ENCODE measurements at places on chromosomes 3 and 15.
A peak's percentile ranks its signal among the peaks of the same experiment; 100 is the strongest.

GRCh38 chr15:56943403-56943802 is 25.0 kb downstream of the TCF12 start:
- DNase-seq, result no peak

DNA sequence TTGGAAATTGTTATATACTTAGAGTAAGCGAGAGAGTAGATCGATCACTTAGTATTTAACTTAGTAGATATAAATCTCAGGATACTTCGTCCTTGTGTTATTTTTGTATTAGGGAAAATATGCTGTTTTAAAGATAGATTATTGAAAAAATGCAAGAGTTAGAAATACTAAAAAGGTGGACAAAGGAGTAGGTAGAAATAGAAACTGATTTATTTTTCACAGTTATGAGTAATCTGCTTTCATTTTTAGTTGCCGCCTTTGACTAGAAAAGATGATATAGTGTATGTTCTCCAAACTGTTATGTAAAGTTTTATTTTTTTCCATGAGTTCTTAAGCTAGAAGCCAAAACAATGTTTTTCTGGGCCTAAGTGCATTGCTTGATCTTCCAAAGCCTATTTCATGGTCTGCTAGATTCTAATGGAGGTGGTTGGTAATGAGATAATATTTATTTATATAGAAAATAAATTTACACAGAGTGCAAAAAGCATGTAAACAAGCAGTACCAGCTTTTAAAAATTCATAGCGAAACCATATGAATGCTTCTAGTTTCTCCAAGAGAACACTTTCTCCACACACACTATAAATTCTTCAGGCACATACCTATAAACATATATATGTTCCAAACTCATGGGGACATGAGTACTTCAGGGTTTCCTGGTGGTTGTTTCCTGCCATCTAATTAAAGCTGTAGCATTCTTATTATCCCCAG is 61.1 kb downstream of the DIPK2A start:
- DNase-seq, result no peak

- no peak for DNase-seq
These were observed 323.0 kb upstream of the CDIN1 start for GRCh38 chr15:36256404-36256807.

GRCh38 chr3:142104763-142105162 is 44.6 kb downstream of the TFDP2 start:
- DNase-seq, result peak; percentile 24

DNA sequence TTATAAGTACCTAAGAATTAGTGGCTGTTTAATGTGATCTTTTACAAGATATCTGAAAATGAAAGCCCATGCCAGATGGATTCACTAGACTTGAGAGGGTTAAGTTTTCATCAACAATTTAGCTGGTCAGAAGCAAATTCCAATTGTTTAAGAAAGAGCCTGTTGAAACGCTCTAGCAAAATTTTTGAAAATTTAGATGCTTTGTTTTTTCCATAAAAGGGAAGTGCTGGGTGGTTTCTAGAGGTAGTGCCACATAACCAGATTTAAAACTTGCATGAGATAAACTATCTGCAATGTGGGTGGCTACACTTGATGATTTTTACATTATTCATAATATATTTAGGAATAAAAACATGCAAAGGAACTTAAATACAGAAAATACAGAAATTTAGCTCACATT is 48.5 kb upstream of the SKIL start:
- DNase-seq, result peak; percentile 26
